ENCODE measurements at places on chromosomes 2 and 18.

GRCh38 chr18:75090336-75090735 lies 118.6 kb downstream of the PTGR3 start:
- DNase-seq = no peak

DNA sequence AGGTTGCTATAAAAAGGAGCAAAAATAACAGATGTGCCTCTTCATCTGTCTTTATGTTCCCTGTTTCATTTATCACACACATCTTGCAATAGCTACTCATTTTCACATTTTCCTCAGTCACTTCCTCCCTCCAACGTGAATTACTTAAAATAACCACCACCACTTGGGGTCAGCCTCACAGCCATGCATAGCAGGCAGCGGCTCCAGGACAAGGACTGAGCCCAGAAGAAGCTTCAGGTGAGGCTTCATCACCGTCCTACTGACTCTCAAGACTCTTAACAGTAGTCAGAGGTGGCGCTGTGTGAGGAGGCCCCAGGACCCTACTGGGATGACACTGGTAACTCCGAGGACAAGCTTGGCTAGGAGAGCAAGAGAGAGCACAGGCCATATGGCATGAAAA lies 15.5 kb upstream of the ST8SIA5 start:
- DNase-seq = no peak

- no peak for DNase-seq
Observed at GRCh38 chr2:226076529-226076928, 677.0 kb downstream of the NYAP2 start.

DNA sequence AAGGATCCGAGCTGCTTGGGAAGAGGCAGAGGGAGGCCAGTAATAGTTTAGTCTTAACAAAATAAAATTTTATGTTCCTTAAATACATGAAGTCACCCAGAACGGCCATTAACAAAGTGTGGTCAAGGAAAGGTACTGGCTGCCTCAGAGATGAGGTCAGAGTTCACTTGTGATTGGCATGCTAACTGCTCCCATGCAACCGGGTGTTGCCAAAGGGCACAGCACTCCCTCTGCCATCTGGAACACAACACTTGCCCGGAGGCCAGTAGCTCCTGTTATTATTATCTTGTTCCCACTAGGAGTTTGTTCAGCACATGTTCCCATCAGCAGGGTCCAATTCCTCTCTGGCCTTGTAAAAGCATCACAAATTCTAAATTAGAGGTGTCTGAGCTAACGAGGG lies 207.0 kb downstream of the CYP26B1 start:
- DNase-seq = no peak

DNA sequence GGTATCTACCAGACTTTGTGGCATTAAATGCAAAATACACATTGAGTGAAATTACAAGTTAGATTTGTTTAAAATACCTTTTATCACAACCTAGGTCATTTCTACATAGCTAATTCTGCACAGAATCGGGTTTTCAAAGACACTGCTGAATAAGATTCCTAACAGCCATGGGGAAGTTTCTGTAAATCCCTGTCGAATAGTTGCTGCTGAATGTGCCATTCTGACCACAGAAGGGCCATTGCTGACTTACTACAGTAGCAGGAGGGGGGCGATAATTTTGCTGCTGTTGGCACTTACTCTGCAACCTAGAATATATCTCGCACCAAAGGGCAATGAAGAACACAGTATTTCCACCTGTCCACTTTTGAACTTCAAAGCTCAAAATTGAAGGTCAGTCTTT lies 232.8 kb downstream of the TCF4 start:
- no peak for DNase-seq

DNA sequence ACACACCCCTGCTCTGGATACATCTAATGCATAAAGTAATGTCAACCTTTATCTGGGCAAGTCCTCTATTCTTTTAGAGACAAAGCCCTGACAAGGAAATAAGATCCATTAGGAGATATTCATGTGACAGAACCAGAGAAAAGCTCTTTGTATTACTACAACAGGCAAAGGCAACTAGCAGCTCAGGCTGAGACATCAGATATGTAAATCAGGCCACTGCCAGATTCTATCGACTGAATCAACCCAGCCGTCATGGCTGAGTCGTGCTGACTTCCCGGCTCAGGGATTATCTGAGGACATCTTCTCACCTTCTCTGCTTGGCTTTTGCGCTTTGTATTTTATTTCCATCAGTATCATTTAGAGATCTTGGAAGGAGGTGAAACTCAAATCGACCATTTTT lies 294.5 kb downstream of the PLCL1 start:
- no peak for DNase-seq

DNA sequence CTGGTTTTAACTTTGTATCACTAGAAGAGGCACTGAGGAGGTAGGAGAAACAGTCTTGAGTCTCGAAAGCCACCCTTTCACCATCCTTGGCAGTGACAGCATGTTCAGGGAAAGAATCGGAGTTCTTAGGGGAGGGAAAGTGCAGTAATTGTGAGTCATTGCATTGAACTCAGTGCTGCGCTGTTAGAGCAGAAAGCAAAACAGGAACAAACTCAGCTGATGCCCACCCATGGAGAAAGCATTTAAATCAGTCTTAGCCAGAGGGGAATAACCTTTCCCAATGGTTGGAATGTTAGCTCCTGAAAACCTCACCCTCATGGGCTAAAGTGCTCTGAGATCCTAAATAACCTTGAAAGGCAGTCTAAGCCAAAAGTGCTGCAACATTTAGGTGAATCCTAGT lies 845.6 kb upstream of the CNTNAP5 start:
- DNase-seq = no peak

- DNase-seq = no peak
Observed at GRCh38 chr2:17934721-17935120, 56.3 kb downstream of the KCNS3 start.

- no peak for DNase-seq
Observed at GRCh38 chr2:76256458-76257088, 545.9 kb upstream of the GCFC2 start.

- DNase-seq = no peak
Observed at GRCh38 chr2:236970656-236971010, 115.1 kb upstream of the COPS8 start.

DNA sequence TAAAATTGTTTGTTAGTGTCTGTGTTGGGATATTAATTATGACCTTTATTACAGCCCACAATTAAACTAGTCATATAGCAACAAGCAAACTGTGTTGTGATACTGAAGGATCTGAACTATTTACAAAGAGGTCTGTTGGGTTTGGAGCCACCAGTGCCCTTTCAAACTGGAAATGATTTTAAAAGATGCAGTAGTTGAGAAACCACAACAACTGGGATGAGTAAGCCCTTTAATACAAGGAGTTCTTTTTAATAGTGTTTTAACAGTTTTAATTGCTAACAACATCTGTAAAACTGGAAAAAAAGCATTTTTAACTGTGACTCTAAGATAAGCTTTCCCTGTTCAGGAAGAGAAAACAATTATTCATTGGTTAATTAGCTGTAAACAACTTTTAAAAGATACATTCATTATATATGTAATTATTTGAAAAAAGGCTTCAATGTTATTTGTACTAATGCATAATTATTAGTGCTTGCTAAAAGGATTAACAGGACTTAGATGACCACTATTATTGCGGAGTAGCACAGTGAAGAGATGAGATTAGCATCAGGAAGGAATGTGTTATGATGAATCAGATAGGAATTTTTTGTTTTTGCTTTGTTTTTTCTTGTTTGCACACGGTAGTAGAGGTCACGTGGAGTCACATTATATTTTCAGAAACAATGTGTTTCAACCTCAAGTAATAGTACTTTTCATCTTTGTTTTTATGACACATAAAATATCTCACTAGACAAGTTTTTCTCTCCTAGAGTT lies 392.7 kb upstream of the FANCL start:
- no peak for DNase-seq

GRCh38 chr2:55010149-55010591 lies 40.1 kb downstream of the RTN4 start:
- no peak for DNase-seq

GRCh38 chr18:36187826-36188721 lies 777 bp downstream of the MOCOS start:
- DNase-seq = no peak

DNA sequence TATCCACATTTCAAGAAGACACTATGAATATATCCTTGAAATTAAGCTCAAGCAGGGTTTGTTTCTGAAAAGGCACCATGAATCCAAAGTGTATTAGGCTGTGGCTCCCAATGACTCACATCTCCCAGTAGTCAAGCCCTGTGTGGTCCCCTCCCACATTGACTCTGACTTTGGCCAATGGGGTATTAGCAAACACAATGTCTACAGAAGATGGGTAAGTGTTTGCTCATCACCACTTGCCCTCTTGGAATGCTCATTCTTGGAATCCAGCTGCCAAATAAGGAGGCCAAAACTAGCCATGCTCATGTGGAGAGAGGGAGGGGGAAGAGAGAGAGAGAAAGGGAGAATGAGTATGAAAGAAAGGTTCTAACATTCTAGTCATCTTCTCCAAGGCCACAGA lies 490.0 kb downstream of the TXNL1 start:
- DNase-seq = no peak

GRCh38 chr2:222594679-222595078 lies 61.2 kb downstream of the FARSB start:
- DNase-seq = no peak

- DNase-seq = no peak
Observed at GRCh38 chr2:16737812-16738211, 72.2 kb upstream of the CYRIA start.
